ENCODE measurements at places on chromosomes 5 and 9. TPM values are rescaled to one million over a fixed set of nuclear protein-coding genes. Genes with fewer than 3 reads are reported as not detected.
A peak's percentile ranks its signal among the peaks of the same experiment; 100 is the strongest.

Gene CD72
- 1.0 TPM for total RNA-seq

- no peak for DNase-seq
Measured at GRCh38 chr9:278651-279050, 64.0 kb downstream of the DOCK8 start.

Gene PCDH1
- 2.3 TPM for total RNA-seq

DNA sequence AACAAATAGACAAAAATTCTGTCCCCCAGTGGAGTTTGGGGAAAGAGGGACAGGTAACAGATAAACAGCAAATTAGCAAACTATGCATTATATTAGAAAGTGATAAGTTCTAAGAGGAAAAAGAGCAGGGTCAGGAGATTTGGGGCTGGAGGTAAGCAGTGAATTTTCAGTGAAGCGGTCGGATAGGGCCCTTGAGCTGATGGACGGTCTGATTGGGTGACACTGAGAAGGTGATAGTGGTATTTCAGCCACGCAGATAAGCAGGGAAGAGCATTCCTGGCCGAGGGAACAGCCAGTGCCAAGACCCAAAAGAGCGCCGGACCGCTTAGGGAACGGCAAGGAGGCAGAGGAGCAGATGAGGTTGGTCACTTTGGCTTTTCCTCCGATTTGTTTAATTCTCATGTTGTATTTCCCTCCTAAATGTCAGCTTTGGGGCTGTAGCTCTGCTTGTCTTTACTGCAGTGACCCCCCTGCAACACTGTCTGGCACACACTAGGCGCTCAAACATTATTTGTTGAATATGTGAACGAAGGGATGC lies 1.1 kb upstream of the PTPN3 start:
- DNase-seq = no peak

DNA sequence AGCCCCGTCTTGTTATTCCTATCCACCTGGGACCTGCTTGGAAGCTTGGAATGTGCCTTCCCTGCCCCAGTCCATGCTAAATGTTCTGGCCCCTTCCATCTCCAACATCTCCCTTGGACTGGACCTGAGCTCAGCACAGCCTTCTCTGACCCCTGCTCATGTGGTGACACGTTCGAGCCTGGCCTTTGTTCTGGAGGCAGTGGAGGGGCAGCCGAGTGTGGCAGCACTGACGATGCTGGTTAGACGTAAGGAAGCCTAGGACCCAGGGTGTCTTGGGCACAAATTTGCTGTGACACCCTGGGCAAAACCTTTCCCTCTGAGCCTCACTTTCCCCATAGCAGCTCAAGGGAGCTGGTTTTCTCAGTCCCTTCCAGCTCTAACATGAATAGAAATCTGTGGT lies 3.9 kb downstream of the SPACA9 start:
- no peak for DNase-seq

DNA sequence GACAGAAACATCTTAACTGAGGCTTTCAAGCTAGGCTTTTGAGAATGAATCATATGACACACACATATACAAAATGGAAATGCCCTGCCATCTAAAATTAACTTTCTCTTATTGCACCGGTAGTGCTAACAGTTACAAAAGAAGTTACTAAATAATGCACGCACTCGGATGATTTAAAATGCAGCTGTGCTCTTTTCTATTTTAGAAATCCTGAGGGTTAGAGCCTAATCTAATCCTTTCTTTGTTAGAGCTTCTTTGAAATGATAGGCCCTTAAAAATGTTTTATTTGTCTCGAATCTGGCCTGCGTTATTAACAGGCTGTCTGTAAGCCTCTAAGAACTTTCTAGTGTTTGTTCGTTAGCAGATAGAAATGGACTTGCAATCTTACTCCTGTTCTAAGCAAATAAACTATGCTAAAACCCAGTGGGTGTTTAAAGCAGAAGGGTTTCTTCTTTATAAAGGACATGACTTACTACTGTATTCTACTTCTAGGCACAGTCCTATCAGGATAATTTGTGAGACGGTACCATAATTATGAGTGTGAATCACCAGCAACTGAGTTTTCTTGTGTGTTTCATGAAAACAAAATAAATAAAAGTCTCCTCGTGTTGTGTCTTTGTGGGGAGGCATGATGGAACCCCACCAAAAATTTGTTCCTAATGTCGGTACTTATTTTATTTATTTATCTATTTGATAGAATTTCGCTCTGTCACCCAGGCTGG lies 69.2 kb upstream of the MYO10 start:
- no peak for DNase-seq

- no peak for DNase-seq
Measured at GRCh38 chr9:70607926-70608325, 193.5 kb upstream of the KLF9 start.

Gene ASS1
- 223 TPM for total RNA-seq

GRCh38 chr5:142438573-142438972 lies 113.8 kb upstream of the SPRY4 start:
- no peak for DNase-seq

- peak; percentile 30 for DNase-seq
Measured at GRCh38 chr5:127834094-127834531, 130.9 kb downstream of the CCDC192 start.

GRCh38 chr9:95634536-95634935 lies 117.8 kb upstream of the PTCH1 start:
- DNase-seq = no peak

DNA sequence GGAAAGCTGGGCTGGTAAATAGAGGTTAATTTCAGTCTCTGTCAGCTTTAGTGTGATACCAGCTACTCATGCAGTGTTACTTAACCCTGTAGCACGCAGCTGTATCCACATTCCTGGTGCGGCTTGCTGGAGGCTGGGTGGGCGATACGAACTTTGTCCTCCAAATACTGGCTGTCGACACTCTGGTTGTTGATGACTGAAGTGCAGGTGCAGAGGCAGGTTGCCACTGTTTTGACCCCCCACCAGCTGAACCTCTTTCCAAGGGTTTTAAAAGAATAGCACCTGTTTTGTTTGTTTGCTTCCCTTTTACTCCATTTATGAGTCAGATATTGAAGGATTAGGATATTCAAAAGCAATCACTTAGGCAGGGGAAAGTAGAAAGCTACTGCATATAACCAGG lies 4.4 kb upstream of the RABGAP1 start:
- no peak for DNase-seq

- peak; percentile 95 for DNase-seq
Measured at GRCh38 chr9:107784235-107784958, 294.8 kb upstream of the KLF4 start.

DNA sequence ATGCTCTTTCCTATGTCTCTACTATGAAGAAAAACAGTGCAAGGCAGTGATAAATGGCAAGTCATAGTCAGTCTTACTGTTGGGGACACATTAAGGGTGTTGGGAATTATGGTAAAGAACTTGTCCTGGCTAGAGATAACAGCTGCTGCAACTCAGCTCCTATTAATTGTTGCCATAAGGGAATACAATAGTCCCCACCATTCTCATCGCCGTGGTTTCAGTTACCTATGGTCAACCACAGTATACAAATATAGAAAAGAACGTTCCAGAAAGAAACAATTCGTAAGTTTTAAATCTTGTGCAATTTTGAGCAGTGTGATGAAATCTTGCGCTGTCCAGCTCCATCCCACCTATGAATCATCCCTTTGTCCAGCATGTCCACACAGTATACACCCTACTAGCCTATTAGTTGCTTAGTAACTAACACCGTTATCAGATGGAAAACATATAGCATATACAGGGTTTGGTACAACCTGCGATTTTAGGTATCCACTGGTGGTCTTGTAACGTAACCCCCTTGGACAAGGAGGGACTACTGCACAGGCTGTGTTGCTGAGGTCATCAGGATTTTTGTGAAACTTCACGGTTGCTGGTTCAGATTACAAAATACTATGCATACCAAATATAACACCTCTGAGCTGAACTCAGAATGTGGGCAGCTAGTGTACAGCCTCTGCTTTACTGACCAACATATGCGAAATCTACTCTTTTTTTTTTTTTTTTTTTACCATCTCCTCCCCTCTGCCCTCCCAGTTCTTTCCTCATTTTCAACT lies 53.5 kb downstream of the ZFR start:
- DNase-seq = peak; percentile 94

DNA sequence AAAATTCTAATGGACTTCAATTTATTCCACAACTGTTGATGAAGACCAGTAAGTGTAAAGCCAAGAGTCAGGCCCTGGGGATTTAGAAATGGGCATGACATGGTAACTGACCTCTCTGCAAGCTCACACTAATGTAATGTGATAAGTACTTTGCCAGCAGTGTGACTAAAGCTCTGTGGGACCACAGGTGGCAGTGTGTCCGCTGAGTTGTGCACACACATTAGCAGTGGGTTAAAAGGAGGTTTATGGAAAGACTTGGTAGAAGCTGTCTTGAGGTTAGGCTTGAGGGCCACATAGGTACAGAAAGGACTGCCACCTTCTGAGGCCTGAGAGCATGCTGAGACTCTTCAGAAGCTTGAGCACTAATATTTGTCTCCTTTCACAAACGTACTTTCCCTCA lies 67.6 kb downstream of the UBAP1 start:
- no peak for DNase-seq

- no peak for DNase-seq
Measured at GRCh38 chr5:179414459-179415261, 69.4 kb upstream of the ADAMTS2 start.

- peak; percentile 5 for DNase-seq
Measured at GRCh38 chr5:60497706-60498500, 202.1 kb downstream of the DEPDC1B start.

- no peak for DNase-seq
Measured at GRCh38 chr9:93231121-93231694, 47.3 kb downstream of the WNK2 start.

Gene FRRS1L
- total RNA-seq = 0.26 TPM

Gene CCDC192
- not detected for total RNA-seq

DNA sequence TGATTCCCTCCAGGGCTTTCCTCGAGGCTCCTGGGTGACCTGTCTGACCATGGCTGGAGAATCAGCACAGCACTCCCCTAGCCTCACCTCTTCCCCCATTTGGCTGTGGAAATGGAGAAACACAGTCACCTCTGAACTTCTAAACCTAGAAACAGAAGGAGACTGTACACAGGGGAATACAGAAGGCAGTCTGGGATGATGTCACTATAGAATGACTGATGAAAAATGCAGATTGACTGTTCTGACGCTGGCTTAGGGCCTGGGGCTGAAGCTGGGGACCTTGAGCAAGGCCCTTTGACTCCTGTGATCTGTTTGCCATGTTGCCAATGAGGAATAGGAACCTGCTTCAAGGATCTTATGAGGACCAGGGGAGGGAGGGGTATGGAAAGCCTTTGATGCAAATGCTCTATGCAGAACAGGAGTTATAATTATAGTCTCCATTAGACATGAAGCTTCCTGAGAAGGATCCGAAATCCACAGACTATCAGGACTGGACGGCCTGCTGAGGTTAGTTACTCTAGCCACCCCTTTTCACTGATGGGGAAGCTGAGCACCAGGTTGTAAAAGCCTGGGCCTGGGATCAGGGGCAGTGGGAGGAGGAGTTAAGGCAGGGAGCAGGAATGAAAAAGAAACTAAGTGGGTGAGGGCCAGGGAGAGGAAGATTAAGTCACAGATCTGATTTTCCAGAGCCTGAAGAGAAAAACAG lies 24.4 kb upstream of the ANXA6 start:
- DNase-seq = no peak

DNA sequence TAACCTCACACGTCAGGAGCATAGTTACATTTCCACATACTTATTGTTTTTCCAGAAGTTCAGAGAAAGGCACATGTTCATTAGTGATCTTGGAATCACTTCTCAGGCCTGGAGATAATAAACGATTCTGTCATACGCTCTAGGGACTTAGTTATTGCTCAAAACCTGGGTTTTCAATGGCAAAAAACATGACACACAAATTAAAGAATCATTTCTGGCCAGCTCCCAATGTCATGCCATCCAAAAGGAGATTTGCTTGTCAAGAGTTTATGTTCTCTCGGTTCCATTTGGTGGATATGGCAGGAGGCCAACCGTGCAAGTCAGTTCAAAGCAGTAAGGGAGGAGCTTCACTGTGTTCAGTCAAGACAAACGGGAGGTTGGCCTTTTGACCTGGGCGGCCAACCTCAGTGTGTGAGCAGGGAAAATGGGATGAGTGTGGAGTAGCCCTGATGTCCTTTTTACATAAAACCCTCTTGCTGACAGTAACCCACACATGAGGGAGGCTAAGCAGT lies 123.4 kb downstream of the NXNL2 start:
- DNase-seq = peak; percentile 74

DNA sequence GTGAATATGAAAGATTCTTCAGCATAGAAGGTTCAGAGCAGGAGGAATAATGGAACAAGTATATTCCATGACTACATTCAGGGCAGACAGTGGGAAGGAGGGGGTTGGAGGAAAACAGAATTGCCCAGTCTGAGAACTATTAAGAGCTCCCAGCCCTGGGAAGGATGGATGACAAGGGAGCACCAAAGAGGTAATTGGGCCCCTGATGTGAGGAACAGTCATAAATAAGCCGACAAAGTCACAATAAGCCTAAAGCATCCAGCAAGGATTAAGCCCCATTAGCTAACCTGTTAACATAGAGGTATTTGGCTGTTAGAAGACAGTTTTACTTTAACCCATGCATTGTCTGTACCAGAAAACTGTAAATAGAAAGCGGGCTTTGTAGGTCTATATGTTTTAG lies 348.7 kb upstream of the SEMA6A start:
- DNase-seq = no peak

Gene FAM221B
- total RNA-seq = not detected

Gene GLDC
- 0.51 TPM for total RNA-seq

DNA sequence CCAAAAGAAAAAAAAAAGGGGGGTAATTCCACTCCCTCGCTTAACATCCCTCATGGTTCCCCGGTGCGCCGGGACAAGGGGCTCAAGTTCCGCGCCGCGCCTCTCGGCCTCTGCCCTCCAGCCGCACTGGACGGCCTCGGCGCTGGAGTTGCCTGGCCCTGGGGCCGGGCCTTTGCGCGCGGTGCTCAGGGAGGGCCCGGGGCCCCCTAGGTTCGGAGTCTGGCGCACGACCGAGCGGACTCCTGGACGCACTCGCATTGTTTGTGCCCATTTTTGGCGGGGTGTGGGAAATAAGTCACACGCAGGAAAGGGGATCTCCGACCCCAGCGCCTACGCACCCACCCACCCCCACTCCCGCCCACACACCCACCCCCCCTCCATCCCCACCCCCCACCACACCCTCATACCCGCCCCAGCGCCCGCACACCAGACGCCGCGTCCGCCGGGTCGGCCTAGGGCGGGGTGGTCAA lies 381 bp downstream of the MED22 start:
- DNase-seq = peak; percentile 30

- DNase-seq = no peak
Measured at GRCh38 chr5:32612134-32612888, 27.0 kb downstream of the SUB1 start.
